AG04449 (cell line): ENCODE measurements at places on chromosomes 3 and 15.

- DNase-seq: no peak
Observed at GRCh38 chr3:38039101-38039898, at the start of gene DLEC1. TSS of gene DLEC1 (plus strand) at chr3:38039208. CDS start at chr3:38039226, 18 bp downstream.

GRCh38 chr15:36609793-36610192, 30.4 kb downstream of the CDIN1 start:
- DNase-seq: no peak

GRCh38 chr3:120218981-120219380, 66.0 kb downstream of the GPR156 start:
- DNase-seq: no peak

DNA sequence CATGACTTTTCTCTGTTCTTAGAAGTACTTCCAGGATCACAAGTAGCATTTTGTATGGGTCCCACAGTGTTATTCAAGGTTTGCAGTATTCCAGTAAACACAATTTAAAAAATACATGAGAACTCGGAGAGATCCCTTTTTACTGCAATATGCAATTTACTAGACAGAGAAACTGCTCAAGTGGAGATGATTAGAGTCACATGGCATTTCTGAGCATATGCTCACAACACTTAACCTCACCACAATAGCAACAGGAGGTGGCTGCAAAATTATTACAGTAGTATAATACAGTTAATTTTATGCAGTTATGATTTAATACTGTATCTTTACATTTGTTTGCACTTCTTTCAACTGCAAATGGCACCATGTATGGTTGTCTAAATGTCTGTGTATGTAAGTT, 87.5 kb downstream of the PIK3CB start:
- no peak for DNase-seq

- DNase-seq: peak; percentile 47
Observed at GRCh38 chr15:92385096-92385495, 8.6 kb upstream of the ST8SIA2 start.

DNA sequence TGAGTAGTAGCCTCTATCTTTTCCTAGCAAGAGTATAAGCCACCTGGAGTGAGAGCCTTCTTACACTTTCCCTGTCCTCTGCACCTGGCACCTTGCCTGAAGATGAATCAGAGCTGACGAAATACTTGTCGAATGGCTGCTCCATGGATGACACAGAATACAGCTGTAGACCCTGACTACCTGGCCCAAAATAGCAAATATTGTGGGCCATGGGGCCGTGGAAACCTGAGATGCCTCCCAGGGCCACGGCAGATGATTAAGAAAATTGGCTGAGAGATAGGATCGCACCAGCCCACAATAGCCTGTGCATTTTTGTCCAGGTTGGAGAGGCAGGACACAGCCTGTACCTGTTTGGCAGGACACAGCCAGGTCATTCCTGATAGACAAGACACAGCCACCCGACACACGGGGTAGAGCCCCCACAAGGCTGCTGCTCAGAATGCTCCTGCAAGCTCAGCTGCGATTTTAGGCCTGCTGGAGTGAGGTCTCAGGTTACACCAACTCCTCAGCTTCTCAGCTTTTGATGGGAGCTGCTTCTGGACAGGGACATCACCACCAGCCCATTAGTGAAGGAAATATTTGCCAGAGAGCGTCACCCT, 22.9 kb upstream of the TPM1 start:
- DNase-seq: peak; percentile 26

DNA sequence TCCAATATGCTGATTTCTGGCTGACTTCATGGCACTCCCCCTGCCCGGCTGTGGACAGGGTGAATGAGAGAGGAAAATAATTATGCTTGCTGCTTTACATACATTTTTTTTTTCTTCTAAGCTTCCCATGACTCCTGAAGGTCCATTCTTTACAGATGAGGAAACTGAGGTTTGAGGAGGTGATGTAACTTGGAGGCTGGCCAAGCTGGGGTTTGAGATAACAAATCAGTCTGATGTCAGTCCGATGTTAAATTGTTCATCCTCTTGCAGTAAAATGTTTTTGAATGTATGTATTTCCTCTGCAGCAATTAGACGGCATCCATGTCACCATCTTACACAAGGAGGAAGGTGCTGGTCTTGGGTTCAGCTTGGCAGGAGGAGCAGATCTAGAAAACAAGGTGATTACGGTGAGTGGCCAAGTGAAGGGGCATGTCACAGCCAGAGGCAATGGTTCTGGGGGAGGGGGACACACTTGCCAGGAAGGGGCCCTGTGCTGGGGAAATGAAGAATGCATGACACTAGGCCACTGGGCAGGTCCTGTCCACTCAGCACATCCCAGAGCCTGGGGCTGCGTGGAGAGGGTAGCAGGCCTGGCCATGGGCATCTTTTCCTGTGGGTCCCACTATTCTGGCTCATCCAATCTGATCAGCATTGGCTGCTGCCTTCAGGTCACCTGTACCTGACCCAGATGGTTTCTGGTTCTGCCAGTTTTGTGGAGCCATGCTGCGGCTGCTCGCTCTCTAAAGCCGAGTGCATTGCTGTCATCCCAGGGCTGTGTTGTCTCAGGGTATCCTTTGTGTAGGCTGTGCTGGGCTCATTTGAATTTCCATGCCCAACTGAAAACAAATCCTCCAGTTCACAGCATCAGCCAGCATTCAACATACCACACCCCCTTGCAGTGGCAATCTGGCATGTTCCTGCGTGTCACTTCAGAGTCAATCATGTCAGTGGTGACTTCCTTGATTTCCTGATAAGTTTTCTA, 20.4 kb downstream of the STARD5 start:
- no peak for DNase-seq

- no peak for DNase-seq
Observed at GRCh38 chr3:197499427-197499826, 56.3 kb downstream of the BDH1 start.

- no peak for DNase-seq
Observed at GRCh38 chr3:171113716-171114115, 87.2 kb upstream of the SLC2A2 start.

DNA sequence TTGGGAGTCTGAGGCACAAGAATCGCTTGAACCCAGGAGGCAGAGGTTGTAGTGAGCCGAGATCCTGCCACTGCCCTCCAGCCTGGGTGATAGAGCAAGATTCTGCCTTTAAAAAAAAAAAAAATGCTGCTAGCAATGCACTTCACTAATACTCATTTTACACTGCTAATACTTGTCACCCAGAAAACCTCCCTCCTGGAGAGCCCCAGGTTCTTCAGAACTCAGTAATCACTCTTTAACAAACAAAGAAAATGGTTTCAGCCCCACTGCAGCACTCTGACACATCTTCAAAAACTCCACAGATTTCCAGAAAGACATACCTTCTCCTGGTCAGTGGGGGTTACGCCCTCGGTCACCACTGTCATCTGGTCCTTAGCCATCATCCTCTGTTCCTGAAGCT, 366.7 kb downstream of the SHQ1 start:
- DNase-seq: no peak

GRCh38 chr3:64353226-64353625, 128.0 kb upstream of the PRICKLE2 start:
- DNase-seq: no peak

DNA sequence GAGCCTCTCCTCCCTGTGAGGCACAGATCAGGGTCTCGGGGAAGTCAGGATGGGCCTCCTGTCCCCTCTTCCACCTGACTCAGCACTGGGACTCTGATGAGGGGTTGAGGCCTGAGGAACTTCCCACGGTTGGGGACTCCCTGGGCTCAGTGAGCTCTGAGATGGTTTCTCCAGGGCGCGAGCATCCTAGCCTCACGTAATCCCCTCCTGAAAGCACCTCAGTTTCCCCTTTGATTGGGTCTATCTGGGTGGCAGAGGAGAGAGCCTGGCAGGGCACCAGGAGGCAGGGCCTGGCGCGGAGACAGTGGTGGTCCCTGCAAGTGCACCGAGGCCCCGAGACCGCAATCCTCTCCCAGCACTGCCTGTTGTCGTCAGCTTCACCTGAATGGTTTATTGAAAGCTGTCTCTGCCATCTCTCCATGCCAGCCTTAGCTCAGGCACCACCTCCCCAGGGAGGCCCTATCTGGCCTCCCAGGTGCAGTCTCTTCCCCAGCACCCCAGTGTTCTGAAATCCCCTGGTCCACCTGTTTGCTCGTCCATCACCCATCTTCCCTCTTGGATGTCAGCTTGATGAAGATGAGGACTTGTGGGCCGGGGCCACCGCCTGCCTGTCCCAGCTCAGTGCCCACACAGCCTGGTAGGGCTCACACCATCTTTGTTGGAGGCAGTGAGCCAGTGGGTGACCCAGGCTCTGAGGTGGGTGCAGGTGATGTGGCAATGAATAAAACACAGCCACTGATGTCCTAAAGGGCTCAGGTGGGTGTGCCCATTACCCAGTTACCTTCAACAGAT, 52.2 kb upstream of the PCSK6 start:
- DNase-seq: no peak

DNA sequence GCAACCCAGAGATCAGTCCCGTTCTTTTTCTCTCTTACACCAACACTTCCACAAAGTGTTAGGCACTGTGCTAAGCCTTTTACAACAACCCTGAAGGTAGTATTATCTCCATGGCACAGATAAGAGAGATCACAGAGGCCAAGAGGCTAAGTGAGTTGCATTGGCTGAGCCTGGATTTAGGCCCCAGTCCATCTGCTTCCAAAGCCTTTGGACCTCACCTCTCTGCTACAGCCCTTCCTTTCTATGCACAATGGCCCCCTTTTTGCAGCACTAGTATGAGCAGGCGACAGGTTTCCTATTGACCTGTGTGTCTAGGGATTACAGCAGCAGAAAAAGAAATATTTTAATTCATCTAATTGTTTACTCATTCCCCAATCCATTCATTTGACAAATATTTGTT, 76.2 kb downstream of the CRYGS start:
- no peak for DNase-seq

DNA sequence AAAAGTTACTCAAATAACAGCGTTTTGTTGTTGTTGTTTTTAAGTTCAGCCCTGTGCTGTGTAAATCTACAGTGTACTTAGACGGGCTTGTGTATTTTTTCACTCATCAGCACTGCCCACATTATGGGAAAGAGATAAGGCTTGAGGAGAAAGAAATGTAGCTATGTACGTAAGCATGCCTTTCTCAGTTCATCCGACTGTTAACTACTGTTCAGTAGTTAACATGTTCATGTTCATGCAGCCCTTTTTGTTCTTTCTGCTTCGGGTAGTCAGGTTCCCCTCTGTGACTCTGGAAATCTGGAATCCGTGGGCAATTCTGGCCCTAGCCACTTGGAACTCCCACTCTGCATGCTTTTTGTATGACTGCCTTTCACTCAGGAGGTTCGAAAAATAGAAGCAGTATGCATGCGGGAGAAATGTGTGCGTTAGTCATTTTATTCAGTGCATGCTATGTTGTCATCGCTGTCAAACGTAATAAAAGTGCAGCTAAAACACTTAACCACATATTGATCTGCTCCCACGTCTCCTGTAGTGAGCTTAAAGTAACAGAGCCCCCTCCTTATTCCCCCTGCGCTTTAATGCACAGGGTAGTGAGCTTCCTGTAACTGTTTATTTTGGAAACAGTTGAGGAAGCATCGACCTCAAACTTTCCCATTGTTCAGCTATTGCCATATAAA, 283.1 kb upstream of the NR2F2 start:
- peak; percentile 81 for DNase-seq

DNA sequence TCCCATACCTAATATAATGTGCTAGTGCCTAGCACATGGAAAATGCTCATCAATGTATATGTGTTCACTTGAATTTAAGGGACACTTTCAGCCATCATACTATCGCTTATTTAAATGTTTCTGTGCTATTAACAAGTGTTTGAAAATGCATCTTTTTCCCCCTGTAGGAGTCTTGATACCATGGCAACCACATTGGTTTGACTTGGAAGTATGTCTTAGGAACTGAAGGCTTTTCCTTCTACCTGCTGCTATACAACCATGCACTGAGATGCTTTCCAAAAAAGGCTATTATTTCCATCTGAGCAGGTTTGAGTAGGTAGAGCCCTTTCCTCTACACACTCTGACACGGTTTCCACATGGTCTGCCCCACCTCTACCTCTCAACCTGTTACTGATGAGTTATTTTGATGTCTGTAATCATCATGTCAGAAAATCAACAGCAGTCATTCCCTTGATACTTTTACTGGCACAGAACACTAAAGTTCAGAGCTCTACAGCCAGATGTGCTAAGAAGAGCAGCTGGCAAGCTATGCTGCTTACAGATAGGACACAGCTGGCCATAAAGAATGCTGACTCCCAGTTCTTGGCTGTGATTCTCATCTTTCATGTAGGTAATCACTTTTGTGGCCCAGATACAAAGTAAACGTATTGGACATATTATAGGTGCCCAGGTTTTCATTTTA, 59.3 kb downstream of the RYR3 start:
- DNase-seq: no peak

DNA sequence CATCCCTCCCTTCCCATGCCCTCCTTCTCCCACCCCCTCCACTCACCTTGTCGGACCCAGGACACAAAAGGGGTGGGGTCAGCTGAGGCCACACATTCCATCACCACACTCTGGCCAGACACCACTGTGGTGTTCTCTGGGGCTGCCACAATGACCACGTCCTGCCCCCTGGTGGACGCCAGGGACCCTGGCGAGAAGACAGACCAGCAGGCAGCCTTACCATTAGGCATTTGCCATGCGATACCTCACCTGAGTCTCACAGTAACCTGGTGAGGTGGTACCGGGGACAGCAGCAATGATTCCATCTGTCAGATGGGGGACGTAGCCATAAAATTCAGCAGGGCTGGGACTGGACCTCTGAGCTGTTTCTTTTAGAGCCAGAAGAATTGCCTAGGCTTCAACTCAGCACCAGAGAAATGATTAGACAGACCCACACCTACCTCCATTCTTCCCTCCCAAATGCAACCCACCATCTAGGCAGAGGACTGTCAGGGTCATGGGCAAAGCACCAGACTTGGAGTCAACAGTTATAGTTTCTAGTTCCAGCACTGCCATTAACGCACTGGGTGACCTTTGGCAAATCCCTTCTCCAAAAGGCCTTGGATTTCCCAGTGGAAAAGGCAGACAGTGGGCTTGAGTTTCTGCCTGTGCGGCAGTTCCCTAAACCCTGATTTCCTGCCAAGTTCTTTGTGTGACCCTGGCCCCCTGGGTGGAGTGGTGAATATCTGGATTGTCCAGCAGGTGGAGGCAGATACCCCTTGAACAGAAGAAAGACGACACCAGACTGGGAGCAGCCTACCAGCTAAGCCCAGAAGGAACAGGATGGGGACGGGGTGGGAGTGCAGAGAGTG, 21.8 kb downstream of the IGDCC4 start:
- DNase-seq: no peak

- DNase-seq: no peak
Observed at GRCh38 chr3:161549261-161549660, 52.7 kb downstream of the OTOL1 start.

DNA sequence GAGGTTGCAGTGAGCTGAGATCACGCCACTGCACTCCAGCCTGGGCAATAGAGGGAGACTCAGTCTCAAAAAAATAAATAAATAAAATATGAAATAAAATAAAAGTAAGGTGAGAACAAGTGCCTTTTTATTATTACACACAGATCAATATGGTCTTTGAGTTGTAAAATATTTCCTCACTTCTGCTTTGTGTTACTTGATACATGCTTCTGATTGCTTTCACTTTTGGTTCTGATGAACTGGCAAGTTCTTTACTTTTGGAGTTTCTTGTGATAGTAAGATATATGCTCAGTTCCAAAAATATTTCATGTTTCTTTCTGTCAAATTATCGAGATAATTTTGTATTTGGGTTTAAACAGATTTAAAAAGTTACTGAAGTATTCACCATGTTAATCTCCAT, 16.6 kb upstream of the GYG1 start:
- DNase-seq: no peak
